Activated naive CD4-positive, alpha-beta T cell treated with anti-CD3 and anti-CD28 coated beads for 36 hours (primary cell): ENCODE measurements at places on chromosomes 13 and 19.

GRCh38 chr13:31160857-31161556, 697 bp downstream of the HSPH1 start:
- DNase-seq: peak; percentile 70

DNA sequence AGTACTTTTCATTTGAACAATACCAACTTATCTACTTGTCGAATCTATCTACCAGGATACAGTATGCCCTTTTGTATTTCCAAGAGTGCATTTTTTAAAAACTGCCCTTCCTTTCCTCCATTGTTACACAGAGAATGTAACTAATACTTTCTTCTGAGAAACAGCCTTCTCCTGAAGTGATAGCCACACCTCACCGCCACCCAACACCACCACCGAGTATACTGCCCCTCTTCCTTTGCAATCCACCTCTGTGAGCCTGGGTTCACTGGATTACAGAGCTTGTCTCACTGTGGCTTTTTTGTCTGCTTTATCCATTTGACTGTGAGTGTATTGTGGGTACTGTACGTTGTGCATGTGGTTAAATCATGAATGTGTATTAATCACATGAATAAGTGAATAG, 305.4 kb downstream of the KLF12 start:
- no peak for DNase-seq

- DNase-seq: no peak
Observed at GRCh38 chr19:50516456-50516855, 2.7 kb upstream of the ASPDH start.

GRCh38 chr13:58081301-58081820, 449.8 kb downstream of the PCDH17 start:
- no peak for DNase-seq

DNA sequence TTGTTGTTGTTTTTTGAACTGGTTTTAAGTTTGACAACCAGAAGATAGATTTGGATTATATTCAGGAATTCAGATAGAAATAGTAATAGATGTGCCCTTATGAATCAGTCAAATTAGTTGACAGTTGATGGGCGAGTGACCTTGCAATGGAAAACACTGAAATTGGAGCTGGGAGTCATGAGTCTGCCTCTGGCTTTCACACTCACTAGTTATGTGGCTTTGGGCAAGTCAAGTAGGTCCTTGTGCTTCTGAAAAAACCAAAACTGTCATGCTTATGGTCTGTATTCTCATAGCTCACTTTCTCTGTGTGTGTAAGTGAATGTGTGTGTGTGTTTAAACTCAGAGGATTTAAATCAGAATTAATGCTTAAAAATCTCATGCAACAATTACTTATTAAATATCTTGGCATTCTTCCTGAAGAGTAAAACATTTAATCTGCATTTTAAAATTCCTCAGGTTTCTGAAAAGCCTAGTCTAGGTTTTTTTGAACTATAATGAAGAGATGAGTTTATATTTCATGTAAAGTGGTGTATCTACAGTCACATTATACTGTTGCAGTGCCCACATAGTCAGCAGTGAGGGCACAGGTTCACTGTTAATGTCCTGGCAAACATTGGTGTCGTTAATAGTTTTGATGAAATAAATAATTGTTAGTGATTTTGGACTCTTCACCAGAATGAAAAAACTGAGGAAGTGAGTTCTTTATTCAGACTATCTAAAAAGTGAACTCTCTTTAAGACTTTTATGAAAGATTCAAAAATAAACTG, 32.5 kb downstream of the UCHL3 start:
- no peak for DNase-seq

DNA sequence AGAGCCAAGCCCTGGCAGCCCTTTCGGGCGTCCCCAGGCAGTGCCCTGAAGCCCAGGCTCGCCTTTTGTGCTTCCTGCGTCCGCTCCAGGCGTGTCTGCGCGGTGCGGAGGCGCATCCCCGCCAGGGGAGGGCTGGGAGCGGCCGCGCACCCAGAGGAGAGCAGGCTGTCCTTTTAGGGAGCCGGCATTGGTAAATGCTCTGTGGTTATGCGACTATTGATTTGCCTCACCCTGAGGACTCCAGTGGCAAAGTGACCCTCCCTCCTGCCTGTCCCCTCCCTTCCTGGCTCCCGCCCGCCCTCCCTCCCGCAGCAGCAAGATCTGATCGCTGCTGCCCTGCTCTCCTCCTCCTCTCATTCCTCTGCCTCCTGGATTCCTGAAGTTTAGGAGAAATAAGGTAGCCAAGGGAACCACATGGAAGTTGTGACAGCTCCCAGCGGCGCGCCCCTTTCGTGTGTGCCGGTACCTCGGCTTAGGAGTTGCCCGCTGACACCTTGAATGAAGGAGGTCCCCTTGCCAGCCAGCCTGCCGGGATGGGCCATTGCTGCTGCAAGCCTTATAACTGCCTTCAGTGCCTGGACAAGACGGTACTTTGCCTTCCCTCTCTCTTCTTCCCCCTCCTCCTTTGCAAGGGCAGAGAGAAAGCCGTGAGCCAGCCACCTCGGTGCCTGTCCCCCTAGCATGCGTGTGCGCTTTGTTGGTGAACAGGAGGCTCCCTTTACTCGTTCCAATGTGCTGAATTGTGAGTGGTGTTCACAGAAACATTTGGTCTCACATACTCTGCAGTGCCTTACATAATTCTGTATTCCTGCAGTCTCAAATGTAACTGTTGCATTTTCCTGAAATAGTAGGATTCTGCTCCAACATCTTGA, 166.9 kb downstream of the SLC7A1 start:
- DNase-seq: no peak

GRCh38 chr13:43294412-43294811, 271.0 kb downstream of the DNAJC15 start:
- no peak for DNase-seq

GRCh38 chr13:44181931-44182330, 191.7 kb upstream of the SERP2 start:
- no peak for DNase-seq

- no peak for DNase-seq
Observed at GRCh38 chr19:16021796-16022195, 54.5 kb upstream of the TPM4 start.

GRCh38 chr13:111893607-111894443, 173.1 kb upstream of the SOX1 start:
- no peak for DNase-seq

- no peak for DNase-seq
Observed at GRCh38 chr19:40360708-40361241, 12.3 kb downstream of the PLD3 start.

DNA sequence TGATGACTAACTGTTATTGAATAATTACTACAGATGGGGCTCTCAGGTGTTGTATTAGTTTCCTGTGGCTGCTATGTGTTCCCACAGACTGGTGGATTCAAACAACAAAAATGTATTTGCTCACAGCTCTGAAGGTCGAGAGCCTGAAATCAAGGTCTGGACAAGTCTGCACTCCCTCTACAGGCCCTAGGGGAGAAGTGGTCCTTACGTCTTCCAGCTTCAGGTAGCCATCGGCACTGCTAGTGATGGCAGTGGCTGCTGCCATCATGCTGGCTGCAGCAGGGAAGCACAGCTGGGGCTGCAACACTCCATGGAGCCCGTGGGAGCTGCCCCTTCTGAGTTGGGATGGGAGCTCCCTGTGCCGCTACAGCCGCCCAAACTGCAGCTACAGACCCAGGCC, 1.9 kb downstream of the TEX26 start:
- no peak for DNase-seq

DNA sequence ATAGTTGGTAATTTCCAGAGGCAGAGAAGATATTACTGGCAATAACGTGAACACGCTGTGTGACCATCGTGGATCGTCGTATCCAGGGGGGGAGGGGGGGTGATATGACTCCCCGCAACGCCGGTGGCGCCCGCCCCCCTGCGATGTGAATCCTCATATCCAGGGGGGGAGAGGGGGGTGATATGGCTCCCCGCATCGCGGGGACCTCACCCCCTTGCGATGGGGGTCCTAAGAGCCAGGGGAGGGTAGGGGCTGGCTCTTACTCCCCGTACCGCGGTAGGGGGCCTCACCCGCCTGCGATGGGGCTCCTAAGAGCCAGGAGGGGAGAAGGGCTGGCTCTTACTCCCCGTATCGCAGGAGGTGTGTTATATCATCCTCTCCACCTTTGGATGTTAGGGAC, 31.3 kb upstream of the RGCC start:
- no peak for DNase-seq

- no peak for DNase-seq
Observed at GRCh38 chr13:27403203-27403678, 21.2 kb upstream of the GTF3A start.

DNA sequence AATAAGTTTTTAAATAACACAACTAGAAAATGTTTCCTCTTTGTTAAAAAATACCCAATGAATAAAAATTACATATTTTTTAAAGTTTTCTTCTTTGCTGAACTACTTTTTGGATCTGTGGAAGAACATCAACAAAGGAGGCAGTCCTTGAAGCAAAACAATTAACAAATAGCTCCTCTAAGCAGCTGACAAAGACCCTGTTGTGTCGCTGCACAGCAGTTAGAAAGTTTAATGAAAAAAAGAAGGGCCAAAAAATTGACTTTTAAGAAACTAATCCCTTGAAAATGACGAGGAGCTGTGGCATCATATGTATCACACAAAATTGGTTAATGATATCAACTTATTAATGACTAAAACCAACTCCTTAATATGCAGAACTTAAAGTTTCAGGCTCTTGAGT, 72.1 kb downstream of the SLITRK1 start:
- no peak for DNase-seq

- DNase-seq: peak; percentile 100
Observed at GRCh38 chr19:40798683-40799557, at the start of gene EGLN2. TSS of gene EGLN2 (plus strand) at chr19:40799191. CDS start at chr19:40800573, 1,382 bp downstream.

GRCh38 chr13:44142941-44143665, 230.5 kb upstream of the SERP2 start:
- DNase-seq: no peak

- DNase-seq: peak; percentile 88
Observed at GRCh38 chr13:40776681-40777165, 5.7 kb upstream of the MRPS31 start.

DNA sequence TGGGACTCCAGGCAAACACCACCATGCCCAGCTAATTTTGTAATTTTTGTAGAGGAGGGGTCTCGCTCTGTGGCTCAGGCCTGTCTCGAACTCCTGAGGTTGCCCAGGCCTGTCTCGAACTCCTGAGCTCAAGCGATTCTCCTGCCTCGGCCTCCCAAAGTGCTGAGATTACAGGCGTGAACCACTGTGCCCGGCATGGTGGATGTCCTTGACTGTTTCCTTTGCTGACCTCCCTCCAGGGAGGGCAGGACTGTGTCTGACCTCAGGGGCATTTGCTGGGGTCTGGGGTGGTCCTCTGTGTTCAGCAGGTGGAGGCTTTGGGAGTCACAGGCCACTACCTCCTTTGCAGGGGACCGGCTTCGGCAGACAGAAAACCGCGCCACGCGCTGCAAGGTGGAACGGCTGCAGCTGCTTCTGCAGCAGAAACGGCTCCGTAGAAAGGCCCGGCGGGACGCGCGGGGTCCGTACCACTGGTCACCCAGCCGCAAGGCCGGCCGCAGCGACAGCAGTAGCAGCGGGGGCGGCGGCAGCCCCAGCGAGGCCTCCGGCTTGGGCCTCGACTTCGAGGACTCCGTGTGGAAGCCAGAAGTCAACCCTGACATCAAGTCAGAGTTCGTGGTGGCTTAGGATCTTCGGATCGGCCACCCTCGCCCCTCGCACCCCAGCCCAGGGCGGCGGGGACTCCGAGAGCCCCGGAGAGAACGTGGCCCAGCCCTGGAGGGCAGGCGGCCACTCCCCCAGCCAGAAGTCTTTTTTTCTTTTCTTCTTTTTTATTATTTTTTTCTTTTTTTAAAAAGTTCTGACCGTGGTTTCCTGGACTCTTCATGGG, 8.5 kb downstream of the MIDN start:
- no peak for DNase-seq

- no peak for DNase-seq
Observed at GRCh38 chr19:18219911-18220631, 6.2 kb downstream of the PDE4C start.

DNA sequence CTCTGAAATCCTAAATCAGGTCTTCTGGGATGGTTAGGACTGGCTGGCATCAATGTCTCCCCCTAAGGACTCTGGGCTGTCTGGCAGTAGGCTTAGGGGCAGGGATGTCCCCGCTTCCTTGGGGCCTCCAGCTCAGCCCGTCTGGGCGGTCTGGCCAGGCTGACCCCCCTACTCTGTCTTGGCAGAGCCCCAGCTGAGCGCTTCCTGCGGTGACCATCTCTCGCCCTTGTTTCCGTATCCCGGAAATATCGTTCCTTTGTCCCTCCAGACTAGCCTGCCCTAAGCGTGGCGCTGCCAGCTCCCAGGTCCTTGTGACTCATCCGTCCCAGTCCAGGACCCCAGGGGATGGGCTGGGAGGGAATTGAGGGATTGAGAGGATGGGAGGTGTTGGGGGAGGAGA, 11.3 kb downstream of the GTPBP3 start:
- DNase-seq: no peak

DNA sequence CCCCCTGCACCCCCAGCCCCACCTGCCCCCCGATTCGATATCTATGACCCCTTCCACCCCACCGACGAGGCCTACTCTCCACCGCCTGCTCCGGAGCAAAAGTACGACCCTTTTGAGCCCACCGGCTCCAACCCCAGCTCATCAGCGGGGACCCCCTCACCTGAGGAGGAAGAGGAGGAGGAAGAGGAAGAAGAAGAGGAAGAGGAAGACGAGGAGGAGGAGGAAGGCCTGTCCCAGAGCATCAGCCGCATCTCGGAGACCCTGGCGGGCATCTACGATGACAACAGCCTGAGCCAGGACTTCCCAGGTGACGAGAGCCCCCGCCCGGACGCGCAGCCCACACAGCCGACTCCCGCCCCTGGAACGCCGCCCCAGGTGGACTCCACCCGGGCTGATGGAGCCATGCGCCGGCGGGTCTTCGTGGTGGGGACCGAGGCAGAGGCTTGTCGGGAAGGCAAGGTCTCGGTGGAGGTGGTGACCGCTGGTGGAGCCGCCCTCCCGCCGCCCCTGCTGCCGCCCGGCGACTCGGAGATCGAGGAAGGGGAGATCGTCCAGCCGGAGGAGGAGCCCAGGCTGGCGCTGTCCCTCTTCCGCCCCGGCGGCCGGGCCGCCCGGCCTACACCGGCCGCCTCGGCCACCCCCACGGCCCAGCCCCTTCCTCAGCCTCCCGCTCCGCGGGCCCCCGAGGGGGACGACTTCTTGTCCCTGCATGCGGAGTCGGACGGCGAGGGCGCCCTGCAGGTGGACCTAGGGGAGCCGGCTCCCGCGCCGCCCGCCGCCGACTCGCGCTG, 9.2 kb downstream of the SCAF1 start:
- no peak for DNase-seq

- DNase-seq: peak; percentile 47
Observed at GRCh38 chr13:40484101-40484800, 182.2 kb downstream of the FOXO1 start.

DNA sequence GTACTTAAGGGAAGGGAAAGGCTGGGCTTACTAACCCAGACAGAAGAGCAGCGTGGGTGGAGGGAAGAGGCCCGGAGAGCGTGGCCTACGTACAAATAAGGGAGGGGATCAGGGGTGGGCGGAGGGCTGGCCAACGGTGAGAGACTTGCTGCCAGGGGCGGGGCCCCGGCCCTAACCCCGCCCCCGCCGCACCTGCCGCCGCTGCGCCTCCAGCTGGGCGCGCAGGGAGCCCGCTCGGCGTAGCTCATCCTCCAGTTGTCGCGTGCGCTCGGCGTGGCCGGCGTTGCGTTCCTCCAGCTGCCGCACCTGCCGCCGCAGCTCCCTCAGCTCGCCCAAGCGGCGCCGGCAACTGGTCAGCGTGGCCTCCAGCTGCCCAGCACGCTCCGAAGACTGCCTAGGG, 5.7 kb downstream of the HOOK2 start:
- peak; percentile 68 for DNase-seq

- no peak for DNase-seq
Observed at GRCh38 chr13:30798776-30799355, 63.5 kb downstream of the ALOX5AP start.
